ENCODE measurements at places on chromosomes 12 and 14.

- DNase-seq, result no peak
Measured at GRCh38 chr14:50773632-50774541, 57.1 kb downstream of the NIN start.

GRCh38 chr12:90024262-90024661, 315.6 kb upstream of the ATP2B1 start:
- DNase-seq, result no peak

DNA sequence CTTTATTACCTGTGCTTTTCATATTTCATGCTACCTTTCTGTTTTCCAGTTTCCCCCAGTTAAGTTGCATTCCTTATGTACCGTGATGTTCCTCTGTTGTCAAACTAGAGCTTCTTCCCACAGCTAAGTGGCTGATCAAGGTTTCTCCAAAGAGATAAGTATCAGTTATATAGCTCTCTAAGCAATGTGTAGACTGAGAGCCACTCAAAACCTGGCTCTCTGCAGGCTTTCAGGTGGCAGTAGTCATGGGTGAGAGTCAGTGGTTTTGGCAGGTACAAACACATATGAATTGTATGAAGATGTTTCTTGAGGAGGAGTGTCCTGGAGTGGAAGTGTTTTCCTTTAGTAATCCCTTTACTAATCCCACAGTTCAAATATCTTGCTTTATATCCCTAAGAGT, 28.4 kb downstream of the TXNRD1 start:
- DNase-seq, result no peak

DNA sequence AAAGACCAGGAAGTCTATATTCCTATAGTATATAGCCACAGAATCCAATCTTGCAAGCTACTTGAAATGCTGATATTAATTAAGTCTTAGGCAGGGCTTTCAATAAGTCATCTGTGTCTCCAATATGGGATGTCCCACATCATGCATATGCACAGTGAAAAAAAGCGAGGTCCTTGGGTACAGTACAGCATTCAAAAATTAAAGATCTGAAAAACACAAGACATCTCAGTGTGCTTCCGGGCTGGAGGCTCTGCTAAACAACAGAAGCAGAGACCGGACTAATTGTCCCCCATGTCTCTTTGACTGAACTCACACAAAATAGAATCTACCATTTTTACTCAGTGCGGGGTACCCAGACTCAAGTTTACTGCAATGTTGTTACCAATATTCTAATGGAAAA, 156.0 kb downstream of the DAD1 start:
- no peak for DNase-seq

- no peak for DNase-seq
Measured at GRCh38 chr12:112252184-112252583, 126.8 kb downstream of the TRAFD1 start.

GRCh38 chr12:30197392-30198057, 413.8 kb upstream of the TMTC1 start:
- no peak for DNase-seq

GRCh38 chr12:26496170-26496569, 300.8 kb downstream of the SSPN start:
- DNase-seq, result no peak

DNA sequence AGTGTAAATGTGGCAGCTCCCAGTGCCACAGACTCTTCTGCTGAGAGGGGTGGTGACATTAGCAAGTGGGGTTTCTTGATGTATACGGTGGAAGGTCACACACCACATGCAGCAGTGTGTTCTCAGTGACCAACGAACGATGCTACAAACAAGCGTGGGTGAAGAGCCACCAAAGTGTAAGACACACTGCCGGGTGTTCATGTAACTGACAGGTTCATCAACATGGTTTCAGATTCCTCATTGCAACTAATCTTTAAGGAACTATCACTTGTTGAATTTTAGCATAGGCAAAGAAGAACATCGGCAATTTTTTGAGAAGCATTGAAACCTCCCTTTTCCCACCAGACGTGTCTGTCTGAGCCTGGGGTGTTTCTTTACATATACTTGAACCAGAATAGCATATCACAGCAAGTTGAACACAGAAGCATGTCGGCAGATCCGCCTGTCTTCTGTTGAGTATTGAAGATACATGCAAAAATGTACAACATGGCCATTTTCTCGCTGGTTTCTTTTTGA, 58.8 kb downstream of the PPP2R5C start:
- no peak for DNase-seq

- DNase-seq, result no peak
Measured at GRCh38 chr12:69392179-69392928, 32.8 kb downstream of the YEATS4 start.

- DNase-seq, result no peak
Measured at GRCh38 chr12:26632756-26633155, 200.2 kb downstream of the ITPR2 start.

- DNase-seq, result no peak
Measured at GRCh38 chr14:99689266-99690236, 5.5 kb downstream of the CYP46A1 start.

DNA sequence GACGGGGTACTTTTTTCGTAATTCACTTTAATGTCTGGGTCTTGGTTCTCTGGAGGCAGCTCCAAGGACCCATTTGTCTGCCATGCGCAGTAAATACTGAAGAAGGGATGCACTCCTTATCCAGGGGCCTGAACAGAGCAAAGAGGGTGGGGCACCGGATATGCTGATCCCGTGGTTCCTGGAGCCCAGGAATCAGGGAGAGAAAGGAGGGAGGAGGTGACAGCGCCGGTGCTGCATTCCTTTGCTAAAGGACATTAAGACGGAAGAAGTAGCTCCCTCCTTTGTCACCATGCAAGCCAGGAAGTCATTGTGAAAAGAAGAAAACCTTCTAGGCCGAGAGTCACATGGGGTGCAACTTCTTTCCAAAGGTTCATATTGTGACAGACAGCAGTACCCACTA, 1057.7 kb downstream of the VRK1 start:
- no peak for DNase-seq

GRCh38 chr14:91021115-91021514, 39.3 kb downstream of the RPS6KA5 start:
- DNase-seq, result no peak

DNA sequence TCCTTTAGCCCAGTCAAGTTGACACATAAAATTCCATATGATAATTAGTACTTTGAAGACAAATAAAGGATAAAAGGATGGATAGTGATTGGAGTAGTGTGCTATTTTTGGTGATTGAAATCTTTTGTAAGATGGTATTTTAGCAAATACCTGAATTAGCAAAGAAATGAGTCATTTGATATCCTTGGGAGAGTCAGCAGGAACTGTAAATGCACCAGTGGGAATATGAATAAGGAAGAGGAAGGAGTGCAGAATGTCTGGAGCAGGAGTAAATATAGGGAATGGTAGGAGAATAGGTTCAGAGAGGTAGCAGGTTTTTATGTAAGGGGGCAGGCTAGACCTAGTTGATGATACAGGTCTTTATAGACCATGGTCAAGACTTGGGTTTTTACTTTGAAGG, 75.0 kb downstream of the TRMT5 start:
- DNase-seq, result no peak

- DNase-seq, result no peak
Measured at GRCh38 chr12:32983968-32984367, 87.4 kb upstream of the PKP2 start.

GRCh38 chr12:10073261-10073660, 25.5 kb downstream of the CLEC1A start:
- no peak for DNase-seq

DNA sequence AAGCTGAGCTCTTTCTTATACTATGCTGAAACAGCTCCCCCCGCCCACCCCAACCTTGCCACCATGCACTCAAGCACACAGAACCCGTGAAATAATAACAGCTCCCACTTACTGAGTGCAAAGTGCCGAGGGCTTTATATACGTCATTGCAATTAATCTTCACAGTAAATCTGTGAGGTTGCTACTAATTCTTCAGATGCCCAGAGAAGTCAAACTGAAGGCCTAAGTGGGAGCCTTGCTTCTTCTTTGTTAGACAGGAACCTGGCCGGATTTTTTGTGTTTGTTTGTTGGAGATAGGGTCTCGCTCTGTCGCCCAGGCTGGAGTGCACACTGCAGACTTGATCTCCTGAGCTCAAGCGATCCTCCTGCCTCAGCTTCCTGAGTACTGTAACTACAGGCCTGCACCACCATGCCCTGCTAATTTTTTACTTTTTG, 34.0 kb downstream of the VCPKMT start:
- DNase-seq, result no peak

- no peak for DNase-seq
Measured at GRCh38 chr12:109920261-109920780, 20.2 kb downstream of the TCHP start.

DNA sequence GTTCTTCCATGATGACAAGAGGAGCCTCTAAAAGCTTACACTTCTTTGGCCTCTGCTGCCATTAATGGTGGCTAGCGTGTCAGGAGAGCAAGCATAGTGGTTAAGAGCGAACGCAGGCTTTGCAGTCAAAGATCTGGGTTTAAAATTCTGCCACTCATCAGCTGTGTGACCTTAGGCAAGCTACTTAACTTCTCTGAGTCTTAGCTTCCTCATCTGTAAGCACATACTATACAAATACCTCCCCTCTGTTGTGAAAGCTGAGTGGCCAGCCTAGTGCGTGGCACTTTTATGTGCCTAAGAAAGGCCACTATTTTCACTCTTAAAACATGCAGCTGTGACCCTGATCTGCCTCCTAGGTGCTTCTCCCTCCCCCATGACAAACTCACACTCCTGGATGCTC, 11.6 kb downstream of the APPL2 start:
- DNase-seq, result no peak

DNA sequence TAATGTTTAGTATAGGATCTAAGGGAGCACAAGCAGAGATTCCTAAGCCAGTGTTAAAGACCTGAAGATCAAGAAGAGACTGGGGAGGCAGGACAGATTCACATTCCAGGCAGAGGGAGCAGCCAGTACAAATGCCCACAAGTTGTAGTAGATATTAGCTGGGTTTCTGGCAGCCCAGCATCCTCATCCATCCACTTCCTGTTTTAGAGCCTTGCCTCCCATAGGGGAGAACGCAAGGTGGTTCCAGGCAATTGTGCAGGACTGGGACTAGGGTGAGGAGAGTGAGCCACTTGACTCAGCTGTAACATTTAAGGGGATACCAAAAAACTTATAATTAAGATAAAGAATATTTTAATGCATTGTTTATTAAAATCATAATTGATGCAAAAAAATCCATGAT, 71.3 kb upstream of the PSMA6 start:
- no peak for DNase-seq

- DNase-seq, result no peak
Measured at GRCh38 chr12:80064269-80064668, 35.1 kb upstream of the OTOGL start.

DNA sequence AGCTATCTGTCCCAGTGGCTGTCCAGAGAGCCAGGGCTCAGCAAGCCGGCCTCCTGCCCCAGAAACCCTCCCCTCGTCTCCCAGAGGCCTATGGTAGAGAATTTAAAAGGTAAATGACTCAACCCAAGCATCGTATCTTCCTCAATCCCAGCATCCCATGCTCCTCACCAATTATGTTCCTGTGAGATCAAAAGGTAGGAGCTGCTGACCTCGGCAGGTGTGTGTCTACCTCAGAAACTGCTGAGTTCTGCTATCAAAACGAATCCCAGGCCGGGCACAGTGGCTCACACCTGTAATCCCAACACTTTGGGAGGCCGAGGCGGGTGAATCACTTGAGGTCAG, 49.3 kb downstream of the FOXN3 start:
- DNase-seq, result no peak

DNA sequence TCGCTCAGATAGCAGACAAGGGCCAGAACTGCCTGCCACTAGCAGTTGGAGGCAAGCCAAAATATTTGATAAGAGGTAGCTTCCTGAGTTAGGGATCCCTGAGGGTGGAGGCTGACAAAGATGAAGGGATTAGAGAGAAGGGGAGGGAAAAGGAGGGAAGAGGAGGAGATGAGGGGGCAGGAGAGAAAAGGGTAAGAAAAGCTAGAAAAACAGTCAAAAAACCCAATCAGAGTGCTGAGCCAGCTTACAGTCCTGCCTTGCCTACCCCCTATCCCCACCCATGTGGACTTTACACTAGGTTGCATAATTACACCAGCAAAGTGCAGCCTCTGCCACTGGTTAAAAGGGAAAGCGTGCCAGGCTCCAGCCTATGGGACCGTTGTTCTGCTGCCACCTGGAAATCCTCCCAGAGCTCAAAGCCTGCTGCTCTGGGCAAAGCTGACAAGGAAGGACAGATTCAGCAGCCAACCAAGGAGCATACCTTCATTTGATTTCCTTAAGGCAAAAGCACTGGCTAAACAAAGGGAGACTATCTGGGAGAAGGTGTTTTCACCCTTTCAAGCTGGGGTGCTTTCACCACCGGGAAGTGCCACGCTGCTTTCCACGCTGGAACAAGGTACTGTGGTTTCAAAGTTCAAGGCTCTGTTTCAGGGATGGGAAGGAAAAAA, 3.8 kb upstream of the NUMB start:
- peak; percentile 52 for DNase-seq

DNA sequence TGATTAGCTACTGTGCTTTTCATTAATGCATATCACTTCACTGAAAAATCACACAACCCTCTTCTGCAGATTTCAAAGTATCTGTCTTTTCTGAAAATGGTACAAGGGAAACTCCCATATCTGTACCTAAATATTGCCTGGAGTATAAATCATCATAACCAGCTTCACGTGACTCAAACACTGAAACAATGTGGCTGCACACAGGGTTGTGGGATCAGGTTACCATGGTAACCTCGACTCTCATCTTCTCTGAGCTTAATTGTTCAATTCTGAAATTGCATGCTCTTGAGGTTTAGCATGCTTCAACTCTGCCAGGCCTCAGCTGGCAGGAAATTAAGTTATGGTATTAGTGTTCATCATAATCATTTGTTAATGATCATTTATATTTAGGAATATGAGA, 77.5 kb upstream of the CPSF6 start:
- DNase-seq, result no peak

DNA sequence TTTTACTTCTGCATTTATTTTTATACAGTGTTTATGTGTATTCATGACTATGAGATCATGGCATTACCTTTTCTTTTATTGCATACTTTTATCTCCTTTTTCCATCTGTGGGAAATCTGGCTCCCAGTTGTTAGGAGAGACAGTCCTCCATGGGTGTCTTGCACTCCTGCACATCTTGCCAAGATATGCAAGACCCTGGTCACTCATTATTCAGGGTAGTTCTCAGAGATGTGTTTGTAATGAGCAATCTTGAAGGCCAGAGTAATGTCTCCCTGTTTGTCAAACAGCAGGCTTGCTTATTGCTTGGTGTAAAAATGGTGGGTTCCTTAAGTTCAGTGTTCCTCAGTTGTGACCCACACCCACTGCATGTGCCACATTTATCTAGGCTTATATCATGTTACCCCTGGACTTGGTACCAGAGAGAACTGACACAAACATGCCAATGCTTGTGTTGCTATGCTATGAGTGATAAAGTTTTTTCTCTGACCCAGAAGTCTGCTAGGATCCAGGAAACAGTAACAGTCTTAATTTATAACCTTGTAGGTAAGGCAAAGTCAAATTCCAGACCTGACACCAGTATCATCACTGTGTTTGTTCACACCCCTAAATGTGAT, 36.8 kb downstream of the PPHLN1 start:
- no peak for DNase-seq
